ENCODE measurements at places on chromosomes 1 and 21. TPM values are rescaled to one million over a fixed set of nuclear protein-coding genes. Genes with fewer than 3 reads are reported as not detected.

Gene ADAM30
- total RNA-seq: not detected

Gene COL8A2
- 1.4 TPM for total RNA-seq

DNA sequence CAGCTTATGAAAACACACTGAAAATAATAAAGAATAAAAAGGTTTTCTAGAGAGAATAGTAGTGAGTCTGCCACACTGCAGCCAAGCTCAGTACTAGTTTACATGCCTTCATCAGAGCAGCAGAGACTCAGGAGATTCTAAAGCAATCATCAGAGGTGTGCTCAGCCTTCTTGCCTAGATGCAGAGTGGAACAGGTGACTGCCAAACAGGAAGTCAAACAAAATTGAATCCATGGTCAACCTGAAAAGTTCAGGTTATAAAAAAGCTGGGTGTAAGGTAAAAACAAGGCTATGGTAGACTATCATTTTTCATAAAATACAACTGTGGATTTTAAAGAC is 165.3 kb upstream of the C1orf105 start:
- DNase-seq: no peak

Gene ELAVL4
- not detected for total RNA-seq

- no peak for DNase-seq
Observed at GRCh38 chr1:232111611-232112010, 485.0 kb downstream of the DISC1 start.

GRCh38 chr1:36871146-36871971 is 163.0 kb downstream of the GRIK3 start:
- DNase-seq: no peak

DNA sequence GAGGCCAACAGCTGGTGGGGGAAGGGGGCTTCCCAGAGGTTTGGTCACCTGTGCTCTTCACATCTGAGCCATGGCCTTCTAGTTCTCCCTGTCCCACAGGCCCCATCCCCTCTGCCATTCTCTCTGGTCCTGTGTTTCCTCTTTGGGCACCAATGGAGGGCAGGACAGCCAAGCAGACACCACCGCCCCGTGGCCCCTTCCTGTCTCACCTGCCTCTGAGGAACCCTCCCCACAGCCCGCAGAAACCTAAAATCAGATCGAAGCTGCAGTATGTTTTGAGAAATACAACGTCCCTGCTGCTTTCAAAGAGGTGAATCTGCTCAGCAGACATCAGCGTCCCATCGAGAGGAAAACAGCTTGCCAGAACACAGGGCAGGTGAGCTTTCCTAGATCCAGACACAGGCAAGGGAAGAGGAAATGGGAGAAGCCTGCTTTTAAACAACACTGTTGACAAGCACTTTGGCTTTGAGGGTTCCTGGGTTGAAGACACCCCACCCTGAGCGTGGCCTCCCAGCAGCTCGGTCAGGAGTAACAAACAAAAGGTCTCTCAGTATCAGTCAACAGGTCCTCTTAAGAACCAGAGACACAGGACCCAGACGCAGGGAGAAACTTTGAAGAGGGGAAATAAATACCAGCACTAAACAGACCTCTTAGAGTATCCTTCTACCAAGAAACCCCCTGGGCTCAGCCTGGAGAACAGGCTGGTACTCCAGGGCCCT is 2.3 kb downstream of the PANK4 start:
- no peak for DNase-seq

DNA sequence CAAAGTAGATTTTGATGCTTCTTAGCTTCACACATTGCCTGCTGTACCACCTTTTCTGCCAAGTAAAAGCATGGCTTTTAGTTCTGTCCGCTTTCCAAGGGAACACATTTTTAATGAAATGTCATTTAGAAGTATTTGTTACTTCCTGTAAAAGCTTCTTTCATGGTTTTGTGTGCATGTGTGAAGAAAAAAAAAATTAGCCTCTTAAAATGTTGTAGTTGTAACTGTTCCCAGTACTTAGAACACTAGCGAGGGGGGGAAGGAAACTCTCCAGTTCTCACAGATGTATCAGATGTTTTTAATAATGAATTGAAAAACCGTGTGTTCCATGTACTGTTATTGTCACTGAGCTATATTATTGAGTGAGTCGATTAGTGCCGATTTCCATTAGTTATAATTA is 568.3 kb upstream of the ADGRL2 start:
- no peak for DNase-seq

- no peak for DNase-seq
Observed at GRCh38 chr1:4002061-4002521, 102.0 kb upstream of the C1orf174 start.

- no peak for DNase-seq
Observed at GRCh38 chr1:115317101-115318012, 20.7 kb downstream of the NGF start.

Gene RGS16
- total RNA-seq: 1.0 TPM

Gene ADAMTS1
- 41.4 TPM for total RNA-seq

Gene TTC34
- 0.56 TPM for total RNA-seq

Gene GJB4
- total RNA-seq: not detected

DNA sequence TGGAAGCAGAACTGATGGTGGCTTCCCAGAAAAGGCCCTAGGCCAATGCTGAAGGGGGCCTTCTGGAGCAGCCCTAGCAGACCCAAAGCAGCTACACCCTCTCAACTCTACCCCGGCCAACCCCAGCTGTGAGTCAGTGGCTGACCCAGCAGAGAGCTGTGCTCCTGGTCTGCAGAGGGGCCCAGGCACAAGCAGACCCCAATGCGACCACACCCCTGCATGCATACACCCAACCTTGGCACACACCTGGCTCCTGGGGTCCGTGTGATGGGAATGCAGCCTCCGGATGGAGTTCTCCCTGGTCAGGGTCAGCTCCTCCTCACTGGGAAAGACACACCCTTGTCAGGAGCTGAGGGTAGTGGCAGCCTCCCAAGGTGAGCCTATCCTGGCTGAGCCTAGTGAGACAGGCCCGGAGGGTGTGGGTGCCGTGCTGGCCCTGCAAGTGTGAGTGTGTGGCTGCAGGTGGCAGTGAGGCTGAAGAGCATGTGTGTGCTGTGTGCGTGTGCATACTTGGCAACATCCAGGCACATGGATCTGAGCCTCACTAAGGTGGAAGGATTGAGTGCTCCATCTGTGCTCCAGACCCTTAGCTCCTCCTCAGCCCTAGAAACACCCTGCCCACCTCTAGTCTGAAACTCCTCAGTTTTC is 3.9 kb upstream of the ARHGAP30 start:
- DNase-seq: no peak

- DNase-seq: no peak
Observed at GRCh38 chr1:221494670-221495069, 247.2 kb downstream of the DUSP10 start.

Gene NDUFS5
- 728 TPM for total RNA-seq

Gene EFNA3
- total RNA-seq: 0.75 TPM

- DNase-seq: no peak
Observed at GRCh38 chr1:47215713-47216112, 16.3 kb downstream of the TAL1 start.

GRCh38 chr1:178664278-178664677 is 60.8 kb upstream of the RALGPS2 start:
- DNase-seq: no peak

DNA sequence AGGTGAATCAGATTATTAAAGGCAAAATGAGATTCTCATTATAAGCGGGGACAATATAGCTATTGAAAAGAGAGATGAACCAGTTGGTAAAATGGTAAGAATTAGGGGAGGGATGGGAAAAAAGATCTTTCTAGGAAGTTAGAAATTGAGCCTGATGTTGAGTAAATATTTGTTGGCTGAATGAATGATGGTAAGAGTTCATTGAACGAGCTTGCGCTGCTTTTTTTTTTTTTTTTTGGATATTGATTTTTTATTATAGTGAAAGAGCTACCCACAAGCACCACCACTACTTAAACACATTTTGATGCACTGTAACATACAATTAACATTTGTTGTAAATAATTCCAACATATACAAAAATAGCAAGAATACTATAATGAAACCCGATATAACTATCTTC is 1.1 kb upstream of the GCLM start:
- no peak for DNase-seq

- no peak for DNase-seq
Observed at GRCh38 chr1:55593298-55593697, 378.1 kb upstream of the USP24 start.

- no peak for DNase-seq
Observed at GRCh38 chr1:195939844-195940243, 668.4 kb downstream of the KCNT2 start.

DNA sequence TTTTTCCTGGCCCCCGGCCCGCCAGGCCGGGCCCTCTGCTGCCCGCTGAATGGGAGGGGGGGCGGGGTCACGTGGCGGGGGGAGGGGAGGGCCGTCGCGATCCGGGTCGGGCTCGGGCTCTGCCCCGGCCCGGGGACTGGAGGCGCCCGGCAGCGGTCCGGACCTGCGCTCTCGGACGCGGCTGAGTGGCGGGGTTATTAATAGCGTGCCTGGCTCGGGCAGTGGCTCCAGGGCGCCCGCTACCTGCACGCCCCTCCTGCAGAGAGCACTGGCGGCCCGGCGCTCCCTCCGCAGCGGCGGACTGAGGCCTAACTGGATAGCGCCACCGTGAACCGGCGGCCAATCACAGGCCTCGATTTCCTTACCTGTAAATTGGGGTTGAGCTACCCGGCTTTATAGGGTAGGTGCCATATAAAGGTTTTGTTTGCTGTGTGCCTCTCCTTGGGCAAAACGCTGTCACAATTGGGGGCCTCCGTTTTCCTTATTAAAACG is 28.1 kb downstream of the AHDC1 start:
- peak; percentile 88 for DNase-seq

DNA sequence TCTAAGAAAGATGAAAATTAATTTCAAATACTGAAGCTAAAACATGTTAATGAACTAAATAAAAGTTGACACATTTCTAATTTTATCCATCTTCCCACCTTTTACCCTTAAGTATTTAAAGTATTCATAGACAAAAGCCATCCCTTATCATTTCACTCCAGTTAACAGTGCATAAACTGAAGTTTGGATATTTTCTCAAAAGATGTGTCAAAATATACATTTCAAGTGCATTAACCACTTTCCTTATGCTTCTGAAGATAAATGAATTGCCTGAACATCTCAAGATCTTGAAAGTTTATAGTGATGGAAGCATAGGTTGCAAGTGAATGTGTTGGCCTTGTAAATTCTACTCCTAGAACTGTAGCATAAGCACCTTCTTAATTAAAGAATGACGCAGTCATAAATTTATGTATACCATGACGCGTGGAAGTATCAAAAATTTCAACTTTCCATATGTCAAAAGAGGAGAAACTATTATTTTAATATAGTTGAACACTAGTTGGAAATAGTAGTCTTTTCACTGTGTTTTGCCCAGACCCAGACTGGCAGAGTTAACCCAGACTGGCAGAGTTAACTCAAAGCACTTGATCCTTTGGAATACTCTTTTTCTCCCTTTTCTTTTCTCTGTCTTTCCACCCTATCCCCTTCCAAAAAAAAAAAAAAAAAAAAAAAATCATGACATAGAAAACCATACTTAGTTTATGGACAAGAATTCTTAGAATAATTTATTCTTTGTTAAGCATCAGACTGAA is 282.6 kb upstream of the C1orf105 start:
- no peak for DNase-seq

- DNase-seq: no peak
Observed at GRCh38 chr1:31434979-31435378, 22.0 kb downstream of the SERINC2 start.
